ENCODE measurements at places on chromosomes 3 and 15. TPM values are rescaled to one million over a fixed set of nuclear protein-coding genes. Genes with fewer than 3 reads are reported as not detected.

DNA sequence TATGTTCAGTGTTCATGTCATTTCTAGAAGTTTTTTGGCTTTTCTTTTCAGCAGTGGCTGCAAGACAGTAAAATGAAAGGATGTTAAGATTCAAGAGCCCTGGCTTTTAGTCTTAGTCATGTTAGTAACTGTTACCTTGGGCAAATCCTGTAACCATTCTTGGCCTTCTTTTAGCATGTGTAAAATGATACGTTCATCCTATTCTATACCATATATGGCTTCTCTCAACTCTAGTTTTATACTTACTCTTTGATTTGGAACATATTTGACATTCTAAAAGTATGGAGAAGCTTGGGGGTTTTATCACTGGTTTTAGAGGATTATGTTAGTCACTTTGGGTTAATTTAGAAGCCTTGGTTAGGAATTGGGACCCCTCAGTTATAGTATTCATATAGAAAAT, 20.1 kb downstream of the GTF2E1 start:
- DNase-seq, result no peak

GRCh38 chr3:196528639-196529233, 13.6 kb upstream of the SMCO1 start:
- peak; percentile 84 for DNase-seq

GP9 gene
- total RNA-seq, result not detected

- no peak for DNase-seq
These were observed 311.4 kb downstream of the PDCD6IP start for GRCh38 chr3:34109846-34110245.

DNA sequence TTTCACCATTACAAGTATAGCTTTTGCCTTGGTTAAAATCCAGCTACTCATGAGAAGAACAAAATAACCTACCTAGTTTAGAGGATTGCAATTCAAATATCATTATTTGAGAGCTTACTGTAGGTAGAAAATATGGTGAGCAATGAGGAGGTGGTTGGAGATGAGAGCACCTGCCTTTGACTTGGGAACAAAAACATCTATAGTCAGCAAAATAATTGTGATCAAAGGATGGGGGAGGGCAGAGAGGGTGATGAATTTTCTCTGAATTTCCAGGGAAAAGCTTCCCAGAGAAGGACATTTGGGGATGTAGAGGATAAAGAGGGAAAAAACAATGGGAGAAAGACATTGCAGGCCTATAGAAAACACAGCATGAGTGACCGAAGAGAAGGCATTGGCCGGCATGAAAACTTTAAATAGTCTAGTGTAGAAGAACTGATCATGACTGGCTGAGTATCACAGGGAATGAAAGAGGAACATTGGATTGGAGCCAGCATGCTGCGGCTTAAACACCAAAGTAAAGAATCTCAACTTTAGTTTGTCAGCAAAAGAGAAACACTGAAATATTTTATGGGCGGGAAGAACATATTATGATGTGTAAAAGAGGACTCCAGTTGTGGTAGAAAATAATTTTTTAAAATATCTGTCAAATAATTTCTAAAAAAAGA, 581.3 kb downstream of the UNC13C start:
- DNase-seq, result peak; percentile 34

CALML4 gene
- total RNA-seq, result 50.8 TPM

GRCh38 chr15:60648928-60649679, 170.2 kb upstream of the ICE2 start:
- no peak for DNase-seq

GRM2 gene
- total RNA-seq, result 0.22 TPM

DNA sequence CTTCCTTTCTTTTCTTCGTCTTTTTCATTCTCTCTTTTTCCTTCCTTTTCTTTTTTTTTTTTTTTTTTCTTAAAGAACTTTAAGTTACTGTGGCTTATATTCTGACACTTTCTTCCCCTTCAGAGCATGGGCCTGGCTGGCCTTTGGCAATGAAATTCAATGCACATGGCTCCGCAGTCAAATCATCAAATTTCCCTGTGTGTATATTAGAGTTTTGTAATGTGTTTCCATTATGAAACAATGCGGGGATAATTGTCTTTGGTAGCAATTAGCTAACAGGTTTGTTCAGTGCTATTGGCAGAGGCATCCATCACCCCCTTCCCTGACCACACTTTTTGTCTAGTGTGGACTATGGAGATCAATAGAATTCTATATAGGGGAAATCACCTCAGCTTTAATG, 80.5 kb downstream of the CDIN1 start:
- DNase-seq, result no peak

DNA sequence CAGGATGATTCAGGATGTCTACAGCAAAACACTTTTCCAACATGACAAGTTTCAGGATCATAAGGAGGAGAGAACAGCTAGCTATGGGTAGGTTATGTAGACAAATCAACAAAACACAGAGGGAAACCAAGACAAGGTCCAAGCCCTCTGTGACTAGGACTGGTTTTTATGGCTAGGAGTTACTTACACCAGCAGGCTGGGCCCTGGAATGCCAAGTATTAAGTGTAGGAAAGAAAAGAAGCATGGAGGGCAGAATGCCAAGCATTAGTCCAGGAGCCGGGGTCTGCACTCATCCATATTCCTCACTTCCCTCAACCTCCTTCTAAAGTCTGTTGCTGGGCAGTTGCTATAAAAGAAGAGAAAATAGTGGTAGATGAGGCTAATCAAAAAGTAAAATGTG, 35.3 kb upstream of the PPP2R3A start:
- DNase-seq, result no peak

GRCh38 chr15:40796041-40796440, 10.8 kb upstream of the ZFYVE19 start:
- DNase-seq, result no peak

GRCh38 chr3:47476330-47476626, 537 bp upstream of the SCAP start:
- DNase-seq, result no peak

DNA sequence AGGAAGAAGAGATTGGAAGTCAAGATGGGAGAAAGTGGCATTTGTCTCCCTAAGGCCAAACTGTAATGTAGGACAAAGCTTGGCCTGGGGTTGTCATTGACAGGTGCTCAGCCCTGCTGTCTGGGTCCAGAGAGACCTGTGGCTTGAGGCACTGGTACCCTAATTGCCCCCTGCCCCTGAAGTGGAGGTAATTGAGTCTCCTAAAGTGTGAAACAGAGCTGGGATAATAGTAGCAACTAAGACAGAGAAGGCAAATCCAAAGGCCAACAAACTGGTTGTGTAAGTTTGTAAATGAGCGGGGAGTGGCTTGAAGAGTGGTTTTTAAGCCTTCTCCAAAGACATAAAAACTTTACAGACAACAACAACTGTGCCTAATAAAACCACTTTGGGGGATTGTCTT, 264.2 kb upstream of the ROPN1 start:
- DNase-seq, result peak; percentile 19

- peak; percentile 86 for DNase-seq
These were observed 2.0 kb upstream of the BHLHE40 start for GRCh38 chr3:4977001-4977852.

- no peak for DNase-seq
These were observed 4.4 kb downstream of the ADAMTS17 start for GRCh38 chr15:100337096-100338044.

- no peak for DNase-seq
These were observed 20.4 kb upstream of the LAMP3 start for GRCh38 chr3:183182732-183183610.

DNA sequence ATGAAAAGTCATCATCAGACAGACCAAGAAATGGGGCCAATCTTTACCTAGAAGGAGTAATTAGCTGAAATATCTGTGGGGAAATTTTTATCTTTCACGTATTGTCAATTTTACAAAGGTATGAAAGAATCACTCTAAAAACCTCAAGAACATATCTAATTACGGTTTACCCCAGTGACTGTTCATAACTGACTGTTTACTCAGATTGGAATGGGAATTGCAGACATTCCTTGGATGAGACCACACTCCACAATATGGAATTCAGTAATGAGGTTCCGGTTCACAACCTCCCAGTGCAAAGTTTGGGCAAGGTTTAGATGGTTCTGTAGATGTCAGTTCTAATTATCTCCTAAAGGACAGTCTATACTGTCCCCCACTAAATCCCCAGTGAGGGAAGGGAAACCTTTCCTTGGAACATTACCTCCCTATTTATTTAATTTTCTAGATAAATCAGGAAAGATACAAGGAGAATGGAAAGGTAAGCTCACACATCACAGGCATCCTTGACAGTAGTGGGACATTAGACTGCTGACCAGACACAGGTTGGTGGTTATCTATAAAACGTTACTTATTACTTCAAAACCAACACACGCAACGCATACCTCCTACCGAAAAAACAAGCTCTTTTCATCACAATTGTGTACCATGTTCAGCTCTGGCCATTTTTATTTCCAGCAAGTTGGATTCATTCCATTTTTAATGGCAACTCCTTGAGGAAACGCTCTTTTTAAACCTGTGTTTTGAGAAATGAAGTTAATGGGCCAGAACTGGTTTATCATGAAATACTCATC, 129.9 kb downstream of the RORA start:
- no peak for DNase-seq

PLSCR5 gene
- total RNA-seq, result not detected

GRCh38 chr15:85872125-85872524, 77.4 kb upstream of the KLHL25 start:
- DNase-seq, result no peak

- no peak for DNase-seq
These were observed 97.5 kb downstream of the BDH1 start for GRCh38 chr3:197458179-197458707.

NCEH1 gene
- 53.3 TPM for total RNA-seq

ASB14 gene
- total RNA-seq, result not detected

ALS2CL gene
- total RNA-seq, result 28.5 TPM

Data from mucosa of descending colon (tissue), 3 donors.